ENCODE measurements at places on chromosomes 6 and 20.
A peak's percentile ranks its signal among the peaks of the same experiment; 100 is the strongest.

DNA sequence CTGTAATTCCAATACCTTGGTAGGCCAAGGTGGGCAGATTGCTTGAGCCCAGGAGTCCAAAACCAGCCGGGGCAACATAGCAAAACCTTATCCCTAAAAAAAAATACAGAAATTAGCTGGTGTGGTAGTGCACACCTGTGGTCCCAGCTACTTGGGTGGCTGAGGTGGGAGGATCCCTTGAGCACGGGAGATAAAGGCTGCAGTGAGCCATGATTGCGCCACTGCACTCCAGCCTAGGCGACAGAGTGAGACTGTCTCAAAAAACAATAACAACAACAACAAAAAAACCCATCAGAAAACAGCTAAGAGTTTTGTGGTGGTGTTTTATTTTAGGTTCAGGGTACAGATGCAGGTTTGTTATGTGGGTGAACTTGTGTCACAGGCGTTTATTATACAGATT is 42.9 kb upstream of the FANCE start:
- no peak for DNase-seq

DNA sequence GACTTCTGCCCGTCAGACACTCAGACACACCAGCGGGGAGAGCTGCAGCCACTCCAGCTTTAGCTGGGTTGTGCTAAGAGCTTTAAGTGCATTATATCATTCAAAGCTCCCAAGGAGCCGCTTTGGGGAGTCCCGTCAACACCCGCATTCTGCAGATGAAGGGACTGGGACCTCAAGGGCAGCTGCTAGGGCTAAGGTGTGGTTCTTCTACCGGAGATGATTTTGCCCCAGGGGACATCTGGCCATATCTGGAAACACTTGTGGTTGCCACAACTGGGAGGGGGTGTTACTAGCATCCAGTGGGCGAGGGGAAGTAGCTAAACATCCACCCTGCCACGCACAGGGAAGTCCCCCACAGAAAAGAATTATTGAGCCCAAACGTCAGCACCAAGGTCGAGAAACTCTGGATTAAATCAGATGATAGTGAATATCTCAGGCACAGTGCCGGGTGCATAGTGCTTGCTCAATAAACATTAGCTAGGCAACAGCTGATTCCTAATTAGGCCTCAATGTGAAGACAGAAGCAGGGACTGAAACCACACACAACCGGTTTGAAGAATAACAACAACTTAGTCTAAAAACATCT is 29.6 kb downstream of the PMEPA1 start:
- DNase-seq, result no peak

GRCh38 chr6:47352194-47352920 is 42.7 kb upstream of the TNFRSF21 start:
- DNase-seq, result no peak

DNA sequence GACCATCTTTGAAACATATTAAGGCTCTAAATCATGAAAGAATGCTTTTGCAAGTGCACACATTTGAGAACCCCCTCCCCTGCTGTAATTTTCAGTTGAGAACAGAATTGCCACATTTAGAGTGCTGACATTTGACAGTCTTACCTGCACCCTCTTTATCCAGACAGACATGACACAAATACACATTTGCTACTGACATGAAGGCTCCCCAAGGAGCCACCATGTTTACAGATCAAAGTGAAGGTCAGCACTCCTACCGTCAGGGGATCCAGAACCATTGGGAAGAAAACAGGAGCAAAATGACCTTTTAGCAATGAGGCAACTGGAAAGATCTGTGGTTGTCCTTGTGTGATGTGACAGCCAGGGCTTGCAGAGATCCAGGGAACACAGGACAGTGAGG is 315.4 kb upstream of the CNR1 start:
- DNase-seq, result no peak

DNA sequence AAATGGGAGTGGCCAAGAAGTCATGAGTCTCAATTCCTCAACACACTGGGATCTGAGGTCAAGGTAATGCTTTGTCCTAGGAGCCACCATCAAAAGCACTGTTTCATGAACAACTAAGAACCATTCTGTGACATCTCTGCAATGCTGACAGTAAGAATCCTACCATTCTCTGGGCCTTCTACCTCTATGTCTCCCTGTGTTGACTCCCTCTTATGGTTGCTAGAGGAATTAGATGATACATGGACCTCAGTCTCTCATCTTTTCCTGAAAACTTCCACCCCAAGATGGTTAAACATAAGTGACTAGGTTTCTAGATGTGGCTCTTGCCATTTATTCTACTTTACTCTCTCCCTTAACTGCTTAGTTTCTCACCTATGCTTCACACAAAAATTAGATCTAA is 9.1 kb downstream of the MTRF1L start:
- DNase-seq, result no peak

- DNase-seq, result no peak
These were observed 65.9 kb downstream of the PHF20 start for GRCh38 chr20:35837577-35838195.

GRCh38 chr20:31860390-31861134 is 9.8 kb downstream of the DUSP15 start:
- DNase-seq, result no peak

DNA sequence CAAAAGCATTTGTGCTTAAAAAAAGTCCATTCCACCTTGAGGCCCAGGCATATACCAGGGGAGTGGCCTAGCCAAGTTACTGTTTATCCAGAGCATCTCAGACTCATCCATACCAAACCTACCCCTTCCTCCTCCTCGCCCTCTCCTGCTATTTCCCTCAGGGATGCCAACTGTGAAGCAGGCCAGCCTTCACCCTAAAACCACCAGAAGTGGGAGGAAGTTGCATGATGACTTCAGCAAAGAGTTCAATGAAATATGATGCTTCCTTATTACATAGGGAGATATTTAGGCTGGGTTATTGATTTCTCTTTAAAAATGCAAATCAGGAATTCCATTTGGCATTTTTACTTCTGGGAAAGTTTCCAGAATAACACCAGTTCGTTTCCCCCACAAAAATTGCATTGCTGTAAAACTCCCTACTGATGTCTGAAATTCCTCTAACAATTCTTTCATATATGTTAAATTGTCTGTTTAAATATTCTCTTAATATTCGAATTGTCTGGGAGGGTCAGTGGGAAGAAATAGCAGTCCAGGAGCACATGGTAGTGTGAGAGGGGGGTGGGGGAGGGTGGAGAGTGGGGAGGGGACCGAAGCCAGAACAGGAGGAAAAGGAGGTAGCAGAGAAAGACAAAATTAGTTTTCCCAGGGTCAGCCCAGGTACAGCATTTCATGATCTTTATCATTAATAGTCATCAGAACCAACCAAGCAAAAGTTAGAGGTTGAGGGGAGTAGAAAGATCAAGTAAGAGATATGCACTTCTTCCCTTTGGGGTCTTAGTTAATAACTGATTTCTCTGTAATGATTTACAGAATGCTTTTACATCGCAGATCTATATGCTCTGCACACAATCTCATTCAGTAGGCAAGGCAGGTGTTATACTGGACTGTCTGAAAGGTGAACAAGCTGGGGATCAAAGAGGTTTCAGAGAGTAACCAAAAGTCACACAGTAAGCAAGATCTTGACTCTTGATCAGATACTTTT is 1.7 kb upstream of the TCP11 start:
- DNase-seq, result no peak

DNA sequence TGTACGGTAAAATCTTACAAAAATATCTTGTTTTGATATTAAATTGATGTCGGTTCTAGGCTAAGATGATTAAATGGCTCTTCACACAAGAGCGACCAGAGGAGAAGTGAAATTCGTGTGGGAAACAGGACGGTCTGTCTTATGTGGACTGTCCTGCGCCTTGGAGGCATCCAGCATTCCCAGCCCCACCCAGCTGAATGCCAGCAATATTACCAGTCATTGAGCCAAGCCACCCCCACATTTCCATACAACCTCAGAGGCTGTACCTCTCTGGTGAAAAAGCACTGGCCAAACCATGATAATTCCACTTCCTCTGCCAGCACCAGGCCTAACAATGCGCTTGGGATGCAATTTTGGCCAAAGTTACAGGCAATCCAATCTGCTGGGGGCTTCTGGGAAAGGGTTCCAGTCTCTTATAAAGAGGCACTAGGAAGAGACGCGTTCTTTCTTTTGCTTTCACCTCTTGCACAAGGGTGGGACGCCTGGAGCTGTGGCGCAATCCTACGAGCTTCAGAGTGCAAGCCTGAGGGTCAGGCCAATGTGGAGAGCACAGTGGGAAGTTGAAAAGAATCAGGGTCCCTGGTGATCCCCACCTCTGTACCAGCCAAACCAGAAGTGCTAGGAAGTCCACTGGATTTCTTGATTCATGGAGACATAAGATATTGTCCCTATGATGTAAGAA is 213.1 kb downstream of the PREX1 start:
- peak; percentile 3 for DNase-seq

- DNase-seq, result no peak
These were observed 35.1 kb downstream of the TULP4 start for GRCh38 chr6:158347335-158347734.

DNA sequence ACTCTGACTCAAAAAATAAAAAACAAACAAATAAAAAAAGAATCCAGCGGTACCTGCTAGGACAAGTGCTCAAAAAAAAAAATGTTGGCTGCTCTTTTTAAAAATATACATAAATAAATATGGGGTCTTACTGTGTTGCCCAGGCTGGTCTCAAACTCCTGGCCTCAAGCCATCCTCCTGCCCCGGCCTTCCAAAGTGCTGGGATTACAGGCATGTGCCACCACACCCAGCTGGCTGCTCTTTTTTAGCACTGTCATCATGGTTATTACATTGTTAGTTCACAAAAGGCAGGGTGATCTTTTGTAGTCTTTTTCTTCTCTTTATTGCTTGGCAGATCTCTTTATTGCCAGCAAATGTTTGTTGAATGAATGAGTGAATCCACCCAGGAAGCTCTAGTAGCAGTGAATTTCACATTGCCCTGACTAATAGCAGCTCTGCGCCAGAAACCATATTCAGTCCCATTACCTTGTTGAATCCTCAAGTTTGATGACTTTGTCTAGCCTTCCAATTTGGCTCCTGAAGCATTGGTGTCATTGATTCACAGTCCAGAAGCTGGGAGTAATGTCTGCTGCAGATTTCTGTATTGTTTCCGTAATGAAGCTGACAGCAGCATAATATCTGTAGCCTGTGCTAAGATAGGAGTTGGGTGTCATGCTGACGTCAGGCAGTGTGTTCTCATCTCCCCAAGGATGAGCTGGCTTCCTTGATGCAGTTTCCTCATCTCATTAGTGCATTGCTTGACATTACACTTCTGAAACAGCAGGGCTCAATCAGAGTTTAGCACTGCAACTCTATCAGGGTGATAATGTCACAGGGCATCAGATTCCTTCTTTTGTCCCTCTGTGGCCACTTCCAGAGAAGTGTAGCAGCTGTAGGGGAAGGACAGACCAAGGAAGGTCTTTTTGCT is 84.9 kb upstream of the TGM3 start:
- DNase-seq, result no peak

DNA sequence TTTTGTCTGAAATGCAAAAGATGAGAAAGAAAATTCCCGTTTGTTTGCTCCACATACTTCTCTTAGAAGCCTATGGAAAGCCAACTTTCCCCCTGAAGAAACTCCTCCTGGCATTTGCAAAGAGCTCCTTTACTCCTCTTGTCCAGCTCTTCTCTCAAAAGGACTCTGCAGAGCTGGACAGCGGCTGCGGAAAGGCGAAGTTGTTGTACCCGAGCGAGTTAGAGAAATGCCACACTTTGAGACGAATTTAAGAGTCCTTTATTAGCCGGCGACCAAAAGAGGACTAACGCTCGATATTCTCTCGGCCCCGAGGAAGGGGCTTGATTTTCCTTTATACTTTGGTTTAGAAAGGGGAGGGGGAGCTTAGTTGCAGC is 157.8 kb downstream of the TRIM27 start:
- DNase-seq, result no peak

- DNase-seq, result no peak
These were observed 10.5 kb downstream of the SUMO4 start for GRCh38 chr6:149410557-149410956.

- DNase-seq, result peak; percentile 88
These were observed 16.1 kb downstream of the BPIFB1 start for GRCh38 chr20:33299111-33299603.

GRCh38 chr6:108434222-108434621 is 126.5 kb upstream of the FOXO3 start:
- no peak for DNase-seq

DNA sequence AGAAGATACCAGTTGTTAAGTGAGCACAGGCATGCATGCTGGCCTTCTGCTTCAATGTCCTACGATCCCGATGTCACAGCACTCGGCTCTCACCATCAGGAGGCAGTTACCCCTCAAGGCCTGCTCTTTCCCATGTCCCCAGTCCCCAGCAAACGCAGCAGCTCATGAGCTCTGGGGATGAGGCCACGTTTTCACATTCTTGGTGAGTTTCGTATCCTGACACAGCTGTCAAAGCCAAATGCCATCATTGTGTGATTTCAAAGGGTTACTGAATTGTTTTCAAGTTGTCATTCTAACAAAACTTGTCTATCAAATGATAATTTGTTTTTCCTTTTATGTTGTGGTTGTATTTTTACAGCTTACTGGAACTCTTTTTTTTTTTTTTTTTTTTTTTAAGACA is 226.9 kb upstream of the KCNG1 start:
- no peak for DNase-seq

DNA sequence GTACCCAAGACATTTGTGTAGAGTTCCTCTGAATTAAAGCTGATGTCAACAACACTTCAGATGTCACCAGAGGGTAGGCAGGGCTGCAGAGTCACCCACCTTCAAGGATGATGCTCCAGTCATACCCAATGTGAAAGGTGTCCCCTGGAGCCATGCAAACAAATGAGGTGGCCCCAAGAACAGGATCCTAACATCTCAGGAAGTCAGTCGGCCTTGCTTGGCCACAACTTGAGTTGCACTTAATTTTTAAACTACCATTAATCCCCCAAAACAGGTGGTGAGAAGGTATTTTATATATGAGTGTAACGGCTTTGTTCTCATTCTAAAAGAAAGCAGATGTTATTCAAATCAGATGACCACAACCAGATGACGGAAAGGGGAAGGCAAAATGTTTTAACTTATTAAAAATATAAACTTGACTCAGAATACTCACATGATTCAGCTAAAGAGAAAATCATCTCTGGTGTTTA is 21.1 kb upstream of the SERPINB1 start:
- peak; percentile 36 for DNase-seq

- DNase-seq, result no peak
These were observed 32.3 kb upstream of the GNRH2 start for GRCh38 chr20:3010985-3011723.

DNA sequence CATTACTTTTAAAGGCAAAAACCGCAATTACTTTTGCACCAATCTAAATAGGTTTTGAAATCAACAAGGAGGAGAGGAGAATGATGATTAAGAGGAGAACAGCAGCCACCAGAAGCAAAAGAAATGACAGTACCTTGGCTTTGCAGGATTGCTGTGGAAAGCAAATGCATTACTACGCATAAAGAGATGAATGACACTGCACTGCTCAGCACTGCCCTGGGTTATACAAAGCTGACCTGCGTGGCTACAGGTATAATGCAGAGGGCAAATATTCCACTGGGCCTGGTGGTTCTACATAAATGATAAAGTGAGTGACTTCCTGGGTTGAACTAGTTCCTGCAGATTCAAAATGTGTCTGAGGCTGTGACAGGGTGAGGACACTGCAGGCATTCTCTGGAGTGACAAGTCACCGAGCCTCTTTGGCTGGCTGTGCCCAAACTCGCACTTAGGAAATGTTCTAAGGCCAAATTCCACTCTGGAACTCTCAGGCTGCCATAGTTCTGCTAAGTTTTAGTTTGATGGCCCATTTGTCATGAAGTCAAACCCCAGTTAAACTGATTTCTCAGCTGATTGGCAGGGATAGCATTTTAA is 78.6 kb downstream of the INSM1 start:
- no peak for DNase-seq

Data from activated T-cell treated with anti-CD3 and anti-CD28 coated beads, Interleukin-2, amount 50 U/mL, for 24 hours (primary cell).